ENCODE measurements at places on chromosomes 6 and 20.

DNA sequence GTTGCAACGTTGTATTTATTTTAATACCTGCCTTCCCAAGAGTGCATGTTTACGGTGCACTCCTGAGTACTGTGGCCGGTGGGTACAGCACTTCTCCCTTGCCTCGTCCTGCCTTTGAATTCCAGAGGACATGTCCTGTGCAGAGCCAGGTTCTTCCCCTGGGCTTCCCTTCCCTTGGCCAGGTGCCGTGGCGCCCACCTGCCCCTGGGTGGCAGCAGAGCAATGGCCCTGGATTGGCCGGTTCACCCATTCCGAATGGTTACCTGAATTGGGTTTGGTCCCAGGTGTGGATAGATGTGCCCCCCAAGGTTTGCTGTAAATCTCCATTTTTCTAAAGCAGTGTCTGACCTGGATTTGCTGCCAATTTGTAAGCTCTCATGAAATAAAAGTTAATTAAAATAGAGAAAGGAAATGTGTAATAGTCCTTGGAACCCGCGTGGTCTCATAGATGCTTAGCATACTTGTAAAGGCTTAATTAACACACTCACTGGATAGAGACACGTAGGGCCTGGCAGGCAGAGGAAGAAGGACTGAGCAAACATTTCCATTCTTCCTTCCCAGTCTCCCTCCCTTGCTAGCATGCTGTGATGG is 40.6 kb downstream of the DTD1 start:
- no peak for DNase-seq

- DNase-seq: no peak
Measured at GRCh38 chr6:138188278-138188941, 26.7 kb downstream of the ARFGEF3 start.

- no peak for DNase-seq
Measured at GRCh38 chr20:58167759-58168158, 60.7 kb downstream of the ANKRD60 start.

DNA sequence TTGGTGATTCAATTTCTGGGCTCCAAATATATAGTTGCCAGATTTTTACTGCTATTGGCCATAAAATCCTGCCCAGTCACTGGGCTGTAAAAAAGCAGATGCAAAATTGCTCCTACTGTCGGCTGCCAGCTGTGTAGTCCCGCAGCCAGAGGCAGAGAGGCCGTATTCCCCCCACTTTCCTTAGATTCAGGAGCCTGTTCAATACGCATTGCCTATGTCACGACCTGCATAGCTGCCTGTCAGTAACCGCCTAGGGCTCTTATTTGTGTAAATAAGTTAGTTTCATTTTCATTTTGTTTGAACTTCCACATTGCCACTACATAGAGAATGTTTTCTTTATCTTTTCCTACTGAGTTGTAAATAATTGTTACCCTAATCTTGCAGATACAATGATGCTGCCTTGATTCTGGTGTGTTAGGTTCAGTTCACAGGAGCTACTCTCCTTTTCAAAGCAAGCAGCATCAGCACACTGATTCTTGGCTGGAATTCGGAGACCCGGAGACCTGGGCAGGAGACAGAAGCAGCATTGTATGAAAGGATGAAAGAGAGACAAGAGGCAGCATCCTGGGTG is 46.0 kb upstream of the UST start:
- DNase-seq: no peak

GRCh38 chr20:1587781-1588532 is 30.5 kb upstream of the SIRPD start:
- DNase-seq: no peak

Data from right renal cortex interstitium (tissue), 3 donors.